ENCODE measurements at places on chromosomes 6 and 20. TPM values are rescaled to one million over a fixed set of nuclear protein-coding genes. Genes with fewer than 3 reads are reported as not detected.
A peak's percentile ranks its signal among the peaks of the same experiment; 100 is the strongest.

- H3K4me3 ChIP-seq, result no peak overlapping the region
- H3K4me1 ChIP-seq, result no peaks in the 10 kb centered on the region
- DNase-seq, result no peak
These were observed 86.9 kb upstream of the TRAF3IP2 start for GRCh38 chr6:111692327-111693164.

- DNase-seq, result no peak
- H3K4me3 ChIP-seq, result no peak overlapping the region
- H3K4me1 ChIP-seq, result no peaks in the 10 kb centered on the region
- no peaks in the 10 kb centered on the region for H3K36me3 ChIP-seq
These were observed 203.4 kb downstream of the PTPRT start for GRCh38 chr20:42986143-42986773.

GRCh38 chr20:38790200-38791053 lies 15.1 kb upstream of the PPP1R16B start:
- H3K27me3 ChIP-seq, result no peaks in the 10 kb centered on the region
- H3K4me1 ChIP-seq, result no peaks in the 10 kb centered on the region
- no peaks in the 10 kb centered on the region for H3K36me3 ChIP-seq
- no peak overlapping the region for H3K27ac ChIP-seq
- no peak overlapping the region for H3K4me3 ChIP-seq

Gene KCNS1
- total RNA-seq, result not detected

- H3K4me1 ChIP-seq, result peaks cover 18% of the 10 kb centered on the region
- H3K36me3 ChIP-seq, result no peaks in the 10 kb centered on the region
- H3K4me3 ChIP-seq, result no peak overlapping the region
- no peaks in the 10 kb centered on the region for H3K27me3 ChIP-seq
- H3K27ac ChIP-seq, result no peak overlapping the region
These were observed 23.5 kb downstream of the TOX2 start for GRCh38 chr20:43938017-43938655.

Gene CYP24A1
- 0.69 TPM for total RNA-seq

- DNase-seq, result no peak
- H3K27ac ChIP-seq, result peak overlapping the region; percentile 68
- H3K4me3 ChIP-seq, result no peak overlapping the region
- peaks cover 56% of the 10 kb centered on the region for H3K4me1 ChIP-seq
- H3K27me3 ChIP-seq, result no peaks in the 10 kb centered on the region
These were observed 43.6 kb upstream of the TMEM170B start for GRCh38 chr6:11493974-11494373.

Measured in GM12878 (cell line).